ENCODE measurements at places on chromosomes 7 and 10.

DNA sequence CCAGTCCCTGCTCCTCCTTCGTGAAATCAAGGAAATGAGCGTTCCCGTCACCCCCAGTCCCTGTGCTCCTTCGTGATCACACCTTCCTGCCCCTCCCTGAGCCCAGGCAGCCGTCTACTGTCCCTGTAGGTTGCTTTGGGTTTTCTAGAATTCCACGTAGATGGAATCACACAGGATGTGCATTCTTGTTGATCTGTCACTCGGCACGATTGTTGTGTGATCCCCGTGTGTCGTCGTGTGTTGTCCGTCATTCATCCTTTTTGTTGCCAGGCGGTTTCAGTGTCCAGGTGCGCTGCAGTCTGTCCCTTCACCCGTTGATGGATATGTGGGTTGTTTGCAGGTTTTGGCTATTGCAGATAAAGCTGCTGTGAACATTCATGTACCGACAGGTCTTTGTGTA, 9.4 kb downstream of the MTG1 start:
- DNase-seq: no peak

- DNase-seq: no peak
Observed at GRCh38 chr7:66303454-66304155, 98.5 kb downstream of the TPST1 start.

GRCh38 chr7:37920305-37920848, at the start of gene EPDR1:
Gene EPDR1 (plus strand): TSS chr7:37920640. CDS start chr7:37920940, 300 bp downstream.
- DNase-seq: peak; percentile 72

- DNase-seq: no peak
Observed at GRCh38 chr7:1543826-1544177, 12.2 kb downstream of the TMEM184A start.

DNA sequence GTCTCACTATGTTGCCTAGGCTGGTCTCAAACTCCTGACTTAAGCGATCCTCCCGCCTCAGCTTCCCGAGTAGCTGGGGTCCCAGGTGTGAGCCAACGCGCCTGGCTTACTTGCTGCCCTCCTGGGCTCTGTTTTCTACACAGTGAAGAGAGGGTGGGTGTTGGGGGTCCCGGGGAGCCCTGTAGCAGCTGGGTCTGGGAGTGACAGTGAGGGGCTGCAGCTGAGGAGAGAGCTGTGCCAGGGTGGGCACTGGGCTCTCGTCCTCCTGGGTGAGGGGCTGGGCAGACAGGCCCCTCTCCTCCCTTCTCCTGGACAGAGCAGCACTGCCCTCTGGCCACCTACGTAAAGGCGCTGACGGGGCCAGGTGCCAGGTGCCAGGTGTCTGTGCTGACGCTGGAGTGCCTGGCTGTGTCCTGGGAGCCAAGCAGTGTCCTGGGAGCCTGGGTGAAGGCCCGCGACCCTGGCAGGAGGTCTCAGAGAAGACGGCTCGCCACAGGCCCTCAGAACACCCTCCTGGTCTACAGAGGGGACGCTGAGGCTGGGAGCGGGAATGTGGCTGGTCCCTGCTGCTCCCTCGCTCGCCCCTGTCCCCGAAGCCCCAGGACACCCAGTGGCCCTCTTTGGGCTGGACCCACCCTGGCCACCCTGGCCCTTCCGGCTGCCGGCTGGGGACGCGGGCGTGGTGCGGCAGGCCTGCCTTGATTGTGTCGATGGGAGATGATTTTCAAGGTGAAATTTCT, 35.6 kb downstream of the UNCX start:
- no peak for DNase-seq

DNA sequence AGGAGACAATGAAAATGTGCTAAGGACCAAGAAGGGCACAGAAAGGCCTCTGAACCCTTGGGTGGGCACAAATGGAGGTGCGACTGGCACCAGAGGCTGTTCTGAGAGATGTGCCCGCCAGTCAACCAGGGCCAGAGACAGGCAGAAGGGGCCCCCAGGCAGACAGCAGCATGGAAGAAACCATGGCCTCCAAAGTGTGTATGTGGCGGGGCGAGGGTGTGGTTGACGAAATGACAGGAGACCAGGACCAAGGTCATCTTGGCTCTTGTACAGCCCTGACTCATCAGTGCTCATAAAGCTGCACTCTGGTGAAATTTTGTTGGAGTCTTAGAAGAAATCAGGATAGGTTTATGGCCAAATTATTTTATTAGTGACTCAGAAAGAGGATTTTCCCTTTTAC, 4.0 kb upstream of the MRPS24 start:
- DNase-seq: peak; percentile 61

- DNase-seq: no peak
Observed at GRCh38 chr7:90660819-90661218, 64.7 kb downstream of the CDK14 start.

GRCh38 chr7:41760293-41760692, 57.4 kb upstream of the INHBA start:
- DNase-seq: no peak

- no peak for DNase-seq
Observed at GRCh38 chr7:66308411-66308810, 103.3 kb downstream of the TPST1 start.

DNA sequence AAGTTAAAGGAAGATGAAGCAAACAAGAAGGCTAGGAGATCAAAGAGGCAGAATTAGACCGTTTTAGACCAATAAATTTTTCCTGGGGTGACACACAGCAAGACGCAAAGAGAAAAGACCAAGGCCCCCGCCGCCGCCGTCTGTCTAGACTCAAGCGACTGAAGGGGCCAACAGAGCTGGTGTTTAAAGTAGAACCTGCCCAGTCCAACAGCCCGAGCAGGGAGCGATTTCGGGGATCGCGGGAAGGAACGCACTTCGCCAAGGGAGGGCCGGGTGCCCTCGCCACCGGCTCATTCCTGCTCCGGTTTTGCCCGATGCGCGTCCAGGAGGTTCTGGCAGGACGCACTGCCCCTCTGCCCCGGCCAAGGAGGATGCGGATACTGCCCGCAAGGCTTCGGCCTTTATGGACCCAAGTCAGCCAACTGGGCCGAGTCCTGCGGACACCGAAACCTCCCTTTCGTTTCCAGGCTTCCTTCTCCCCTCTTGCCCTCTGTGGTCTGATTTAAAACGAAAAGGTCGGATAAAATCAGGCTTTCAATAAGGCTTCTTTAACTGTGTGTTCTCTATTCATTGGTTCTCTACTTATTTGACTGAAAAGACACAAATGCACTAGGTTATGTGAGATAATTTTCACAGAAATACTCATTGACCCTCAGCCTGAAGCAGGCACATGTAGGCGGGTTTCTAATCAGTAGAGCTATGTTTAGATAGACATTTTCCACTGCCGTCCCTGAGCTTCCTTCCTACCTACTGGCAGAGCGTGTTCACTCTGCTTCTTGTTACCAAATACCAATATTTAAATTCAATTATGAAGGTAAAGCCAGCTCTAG, 2.2 kb upstream of the HOXA7 start:
- no peak for DNase-seq

- DNase-seq: no peak
Observed at GRCh38 chr10:14529351-14529750, 198.6 kb upstream of the FRMD4A start.

DNA sequence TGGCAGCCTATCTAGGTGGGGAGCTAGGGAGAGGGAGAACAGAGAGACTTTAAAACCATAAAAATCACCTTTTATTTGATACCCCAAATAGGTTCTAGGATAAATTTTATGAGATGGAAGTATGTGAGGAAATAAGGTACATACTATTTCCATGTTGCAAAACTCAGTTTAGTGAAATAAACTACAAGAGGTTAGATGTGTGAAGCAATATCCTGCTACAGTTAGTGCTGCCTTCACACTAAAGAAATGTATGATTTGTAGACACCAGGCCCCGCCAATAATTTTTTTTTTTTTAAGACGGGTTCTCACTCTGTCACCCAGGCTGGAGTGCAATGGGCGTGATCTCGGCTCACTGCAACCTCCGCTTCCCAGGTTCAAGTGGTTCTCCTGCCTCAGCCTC, 34.4 kb upstream of the RSBN1L start:
- DNase-seq: no peak

DNA sequence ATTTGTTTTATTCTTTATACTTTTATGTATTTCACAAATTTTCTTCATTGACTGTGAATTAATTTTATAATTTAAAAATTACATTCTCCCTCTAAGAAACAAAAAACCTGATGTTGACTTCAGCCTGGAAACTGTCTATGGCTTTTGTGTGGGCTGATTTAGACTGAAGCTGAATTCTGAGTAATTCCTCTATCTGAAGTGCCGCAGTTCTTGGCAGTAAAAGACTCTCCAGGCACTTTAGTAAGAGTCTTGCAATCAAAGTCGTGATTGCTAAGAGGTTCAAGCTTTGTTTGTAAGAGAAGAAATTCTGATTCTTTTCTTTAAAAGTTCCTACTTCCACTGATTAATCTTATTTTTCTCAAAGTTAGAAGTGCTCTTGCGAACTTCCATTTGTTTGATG, 3.4 kb upstream of the CEP41 start:
- no peak for DNase-seq

- DNase-seq: no peak
Observed at GRCh38 chr7:156327474-156327873, 313.1 kb upstream of the RNF32 start.

- no peak for DNase-seq
Observed at GRCh38 chr7:49397750-49398149, 375.7 kb upstream of the VWC2 start.

DNA sequence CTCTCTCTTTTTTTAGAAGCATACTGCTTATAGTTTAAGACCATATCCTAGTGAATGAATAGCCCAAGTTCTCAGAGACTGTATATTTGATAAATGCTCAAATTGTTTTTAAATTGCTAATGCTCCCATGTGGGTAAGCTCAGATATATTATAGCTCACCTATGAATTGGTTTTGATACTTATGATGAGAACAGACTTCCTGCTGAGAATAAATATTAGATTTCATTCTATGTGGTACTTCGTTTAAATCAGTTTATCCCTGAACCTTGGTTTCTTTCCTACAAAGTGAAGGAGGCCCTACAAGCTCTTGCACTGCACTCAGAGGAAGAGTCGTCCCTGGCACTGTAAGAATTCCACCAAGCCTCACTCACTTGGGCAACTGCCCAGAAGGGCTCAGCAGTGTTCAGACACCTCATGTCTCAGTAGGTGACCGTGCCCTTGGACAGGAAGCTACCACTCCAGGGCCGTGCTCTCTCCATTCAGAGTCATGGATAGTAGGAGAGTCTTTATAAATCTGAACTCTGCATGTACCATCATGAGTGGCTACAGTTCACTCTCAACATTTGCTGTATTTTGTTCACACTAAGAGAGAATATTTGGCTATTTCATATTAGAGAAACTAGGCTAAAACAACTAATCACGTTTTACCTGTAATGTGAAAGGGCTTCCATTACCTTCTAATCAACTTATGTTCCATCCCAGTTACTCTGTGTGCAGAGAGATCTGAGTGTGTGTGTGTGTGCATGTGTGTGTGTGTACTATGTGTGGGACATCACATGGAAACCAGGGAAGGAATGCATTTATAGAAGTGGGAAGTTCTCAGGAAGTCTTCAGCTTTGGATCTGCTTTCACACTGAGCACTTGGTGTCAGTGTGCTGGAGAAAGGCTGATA, 93.8 kb downstream of the PTPRE start:
- peak; percentile 75 for DNase-seq

GRCh38 chr7:99473315-99473596, 566 bp downstream of the ZNF789 start:
- no peak for DNase-seq

- peak; percentile 49 for DNase-seq
Observed at GRCh38 chr10:129962872-129963640, 1.0 kb downstream of the EBF3 start.

DNA sequence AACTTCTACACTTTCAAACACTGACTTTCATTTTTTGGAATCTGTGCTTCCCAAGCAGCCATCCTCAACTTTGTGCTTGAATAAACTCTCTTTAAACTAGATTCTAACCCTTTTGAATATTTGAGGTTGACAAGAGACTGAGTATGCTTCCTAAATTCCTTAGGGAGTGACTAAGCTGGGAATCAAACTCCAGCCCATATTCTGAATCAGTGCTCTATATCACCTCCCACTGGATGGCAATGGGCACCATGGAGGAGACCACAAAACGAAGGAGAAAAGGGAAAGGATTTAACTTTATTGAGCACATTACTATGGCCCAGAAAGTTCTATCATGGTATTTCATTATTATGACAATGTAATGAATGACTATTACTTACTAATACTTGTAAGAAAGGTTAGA, 17.2 kb upstream of the SLC26A4 start:
- no peak for DNase-seq

Measured in Right ventricle myocardium superior (tissue), 1 donor.